Foreskin keratinocyte (primary cell): ENCODE measurements at places on chromosomes 12 and 14. TPM values are rescaled to one million over a fixed set of nuclear protein-coding genes. Genes with fewer than 3 reads are reported as not detected.

GRCh38 chr14:97021001-97021400, 223.8 kb downstream of the VRK1 start:
- no peak for DNase-seq

- no peak for DNase-seq
Observed at GRCh38 chr12:123671876-123672275, 963 bp downstream of the TCTN2 start.

Gene SERPINA3
- polyA plus RNA-seq, result 0.04 TPM in 1 of 2 replicates, not detected in the other

DNA sequence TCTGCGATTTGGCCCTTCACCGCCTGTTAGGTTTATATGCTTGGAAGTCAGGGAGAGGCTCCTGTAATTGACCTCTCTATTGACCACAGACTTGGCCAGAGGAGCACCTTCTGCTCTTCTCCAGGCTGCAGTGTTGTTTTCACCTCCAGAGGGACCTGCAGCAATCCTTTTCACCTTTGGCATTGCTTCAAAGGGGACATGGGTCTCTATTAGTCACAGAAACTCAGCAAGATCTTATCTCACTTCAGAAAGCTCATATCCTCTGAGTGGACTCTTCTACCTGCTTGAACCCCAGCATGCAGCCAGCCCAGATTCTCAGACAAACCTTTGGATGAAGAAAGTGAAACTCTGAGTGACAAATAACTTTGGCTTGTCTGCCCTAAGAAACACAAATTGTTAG, 339.3 kb downstream of the NRXN3 start:
- no peak for DNase-seq

Gene DIO3
- polyA plus RNA-seq, result not detected in 2 replicates

Gene FAR2
- polyA plus RNA-seq, result 5.7 and 5.8 TPM in 2 replicates

Gene OLR1
- polyA plus RNA-seq, result not detected in 2 replicates

GRCh38 chr12:12704593-12705230, 8.7 kb upstream of the GPR19 start:
- DNase-seq, result peak; percentile 81

Gene TBX3
- 10.3 and 11.9 TPM in 2 replicates for polyA plus RNA-seq

- DNase-seq, result no peak
Observed at GRCh38 chr12:5581019-5581418, 149.1 kb downstream of the NTF3 start.

DNA sequence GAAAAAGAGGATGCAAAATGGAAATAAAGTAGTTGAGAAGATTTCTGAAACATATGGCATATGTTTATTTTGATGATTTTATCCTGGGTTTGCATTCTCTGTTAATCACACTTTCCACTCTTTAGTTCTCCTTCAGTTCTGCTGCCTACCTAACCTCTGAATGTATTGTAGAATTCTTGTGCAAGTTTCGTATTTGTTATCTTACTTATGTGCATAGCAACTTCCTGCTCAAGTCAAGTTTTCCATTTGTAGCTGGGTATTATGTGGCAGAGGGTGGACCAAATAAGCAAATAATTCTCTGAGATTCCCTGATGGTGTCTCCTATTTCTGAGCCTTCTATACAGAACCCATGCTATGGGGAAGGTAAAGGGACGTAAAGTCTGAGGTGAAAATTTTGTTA, 381.6 kb downstream of the FOXG1 start:
- DNase-seq, result no peak

DNA sequence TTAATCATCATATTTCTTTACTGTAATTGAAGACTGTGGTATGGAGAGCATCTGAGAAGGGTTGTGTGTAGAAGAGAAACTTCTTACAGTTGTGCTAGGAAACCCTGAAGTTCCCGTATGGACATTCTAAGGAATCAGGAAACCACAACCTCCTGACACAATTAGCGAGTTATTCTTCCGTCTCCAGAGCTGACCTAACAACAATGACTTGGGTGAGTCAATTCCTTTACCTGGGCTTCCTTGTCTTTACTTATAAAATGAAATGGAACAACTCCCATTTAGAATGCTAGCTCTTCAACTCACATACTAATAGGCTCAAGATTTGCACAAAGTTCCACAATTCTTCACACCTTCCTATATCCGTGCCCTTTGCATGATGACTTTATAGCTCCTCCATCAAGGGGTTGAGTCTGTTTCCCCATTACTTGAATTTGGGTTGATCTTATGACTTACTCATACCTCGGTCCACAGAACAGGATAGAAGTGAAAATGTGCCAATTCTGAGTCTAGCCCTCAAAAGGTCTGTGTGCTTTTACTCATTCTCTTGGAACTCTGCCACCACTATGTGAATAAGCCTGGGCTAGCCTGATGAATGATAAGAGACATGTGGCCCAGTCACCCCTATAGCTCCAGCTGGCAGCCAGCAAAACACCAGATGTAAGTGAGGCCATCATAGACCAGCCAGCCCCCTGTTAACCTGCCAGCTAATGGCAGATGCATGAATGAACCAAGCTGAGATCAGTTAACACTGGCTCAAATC, 459.4 kb downstream of the ETNK1 start:
- DNase-seq, result peak; percentile 100

Gene KRT1
- polyA plus RNA-seq, result 0.47 and 0.56 TPM in 2 replicates

Gene GYS2
- not detected in 2 replicates for polyA plus RNA-seq

- DNase-seq, result peak; percentile 10
Observed at GRCh38 chr12:102407776-102408486, 72.4 kb downstream of the IGF1 start.

- no peak for DNase-seq
Observed at GRCh38 chr12:54977857-54978256, 6.7 kb downstream of the TESPA1 start.

Gene PKP2
- 19.6 and 26.5 TPM in 2 replicates for polyA plus RNA-seq

DNA sequence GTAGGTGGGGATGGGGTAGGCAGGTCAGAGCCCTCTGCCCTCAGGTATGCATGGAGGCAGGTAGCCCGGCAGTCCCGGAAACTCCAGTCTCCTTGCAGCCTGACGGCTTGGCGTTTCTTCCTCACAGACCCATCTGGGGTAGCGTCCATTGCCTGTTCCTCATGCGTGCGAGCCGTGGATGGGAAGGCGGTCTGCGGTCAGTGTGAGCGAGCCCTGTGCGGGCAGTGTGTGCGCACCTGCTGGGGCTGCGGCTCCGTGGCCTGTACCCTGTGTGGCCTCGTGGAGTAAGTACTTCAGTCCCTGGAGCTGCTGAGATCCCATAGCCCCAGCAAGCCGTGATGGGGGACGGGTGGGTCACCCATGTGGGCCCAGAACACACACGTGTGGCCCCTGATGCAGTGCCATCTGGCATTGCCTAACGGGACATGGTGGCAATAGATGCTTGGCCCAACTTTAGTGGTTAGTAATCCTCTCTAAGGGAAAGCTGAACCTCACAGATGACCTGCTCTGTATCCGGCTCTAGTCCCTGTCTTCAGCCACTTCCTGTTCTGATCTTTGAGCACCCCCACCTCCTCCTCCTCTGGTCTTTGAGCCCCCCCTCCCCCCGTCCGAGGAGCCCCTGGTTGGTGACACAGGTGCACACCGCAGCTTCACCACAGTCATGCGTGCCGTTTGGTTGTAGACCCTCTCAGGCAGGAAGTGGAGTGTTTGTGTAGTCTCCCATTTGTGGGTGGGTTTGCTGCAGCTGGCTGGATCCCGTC, 3.7 kb downstream of the SIVA1 start:
- DNase-seq, result no peak

Gene CLEC4E
- not detected in 2 replicates for polyA plus RNA-seq

DNA sequence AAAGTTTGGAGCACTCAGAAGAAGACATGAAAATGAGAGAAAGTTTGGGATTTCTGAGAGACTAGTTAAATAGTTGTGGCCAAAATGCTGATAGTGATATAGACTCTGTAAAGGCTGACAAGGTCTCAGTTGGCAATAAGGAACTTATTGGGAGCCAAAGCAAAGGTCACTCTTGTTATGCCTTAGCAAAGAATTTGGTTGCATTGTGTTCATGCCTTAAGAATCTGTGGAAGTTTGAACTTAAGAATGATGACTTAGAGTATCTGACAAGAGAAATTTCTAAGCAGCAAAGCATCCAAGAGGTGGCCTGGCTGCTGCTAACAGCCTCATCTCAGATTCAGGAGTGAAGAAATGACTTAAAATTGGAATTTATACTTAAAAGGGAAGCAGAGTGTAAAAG, 113.8 kb downstream of the PIK3C2G start:
- DNase-seq, result no peak

DNA sequence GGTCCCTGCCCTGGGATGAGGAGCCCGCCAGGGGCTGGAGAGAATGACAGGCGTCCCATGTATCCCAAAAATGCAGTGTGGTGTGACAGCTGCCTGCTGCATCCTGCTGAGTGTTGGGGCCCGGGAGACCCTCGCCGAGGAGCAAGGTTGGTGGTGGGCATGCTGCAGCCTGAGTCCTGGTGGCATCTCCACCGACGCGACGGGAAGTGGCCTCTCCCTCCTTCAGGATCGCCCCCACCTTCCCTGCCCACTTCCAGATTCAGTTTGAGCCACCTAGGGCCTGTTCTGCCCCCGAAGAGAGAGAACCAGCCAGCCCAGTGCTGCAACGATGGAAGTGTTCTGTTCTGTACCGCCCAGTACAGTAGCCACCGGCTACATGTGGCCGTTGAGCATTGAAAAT, 70.1 kb downstream of the TSPAN9 start:
- no peak for DNase-seq

Gene EFS
- 10.4 and 10.5 TPM in 2 replicates for polyA plus RNA-seq

DNA sequence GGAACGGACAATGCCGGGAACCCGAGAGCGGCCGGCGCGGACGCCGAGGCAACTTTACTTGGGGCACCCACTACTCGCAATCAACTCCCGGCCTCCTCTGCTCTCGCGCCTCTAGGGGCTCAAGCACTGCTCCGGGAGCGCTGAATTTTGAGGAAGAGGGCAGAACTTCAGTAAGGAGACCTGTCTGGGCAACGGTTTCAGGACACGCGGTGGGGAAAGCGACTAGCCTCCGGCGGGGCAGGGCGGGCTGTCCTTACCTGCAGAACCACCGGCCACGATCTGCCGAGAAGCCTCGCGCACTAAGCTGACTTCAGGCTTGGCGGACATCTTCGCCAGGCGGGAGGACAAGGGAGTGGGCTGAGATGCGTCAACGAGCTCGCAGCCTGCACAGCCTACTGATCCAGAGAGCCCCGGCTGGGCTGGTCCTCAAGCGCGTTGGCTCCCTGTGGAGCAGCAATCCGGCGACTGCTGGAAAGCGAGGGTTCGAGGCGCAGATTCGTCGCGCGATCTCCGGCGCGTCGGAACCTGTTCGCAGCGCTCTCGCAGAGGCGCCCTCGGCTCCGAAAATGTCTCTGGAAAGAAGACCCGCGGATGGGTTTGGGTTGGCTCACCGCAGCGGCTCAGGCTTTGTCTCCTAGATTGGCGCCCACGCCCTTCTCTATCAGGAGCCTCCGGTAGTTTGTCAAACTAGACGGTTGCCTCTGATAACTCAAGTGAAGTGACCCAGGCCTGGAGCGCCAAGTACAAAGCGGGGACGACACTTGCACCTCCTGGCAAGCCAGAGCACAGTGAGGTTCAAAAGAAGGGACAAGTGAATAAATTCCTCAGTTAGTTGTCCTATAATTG, at the start of gene SLC25A21:
Gene SLC25A21 (minus strand): TSS at position 583 of the 846 bp plus-strand sequence.
- DNase-seq, result peak; percentile 87
